Activated CD8-positive, alpha-beta memory T cell treated with anti-CD3 and anti-CD28 coated beads for 4 hours (primary cell): ENCODE measurements at places on chromosomes 3 and 15.

DNA sequence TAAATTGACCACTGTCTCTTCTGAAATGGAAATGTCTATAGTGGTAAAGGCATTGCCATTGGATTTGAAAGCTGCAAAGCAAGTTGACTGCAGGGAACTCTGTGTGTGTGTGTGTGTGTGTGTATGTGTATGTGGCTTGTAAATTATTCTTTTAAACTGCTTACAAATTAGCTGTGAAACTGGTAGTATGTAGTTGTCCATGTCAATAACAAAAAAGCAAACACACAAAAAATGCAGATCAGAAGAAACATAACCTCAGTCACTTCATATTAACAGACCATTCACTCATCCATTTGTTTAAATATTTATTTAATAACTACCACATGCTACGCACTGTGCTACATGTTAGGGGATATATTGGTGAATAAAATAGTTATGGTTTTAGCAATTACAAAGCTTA lies 837.7 kb downstream of the FHIT start:
- DNase-seq = no peak

- DNase-seq = no peak
Observed at GRCh38 chr3:115937054-115937453, 313.7 kb downstream of the GAP43 start.

- DNase-seq = no peak
Observed at GRCh38 chr3:72255791-72256559, 471.0 kb upstream of the PROK2 start.

DNA sequence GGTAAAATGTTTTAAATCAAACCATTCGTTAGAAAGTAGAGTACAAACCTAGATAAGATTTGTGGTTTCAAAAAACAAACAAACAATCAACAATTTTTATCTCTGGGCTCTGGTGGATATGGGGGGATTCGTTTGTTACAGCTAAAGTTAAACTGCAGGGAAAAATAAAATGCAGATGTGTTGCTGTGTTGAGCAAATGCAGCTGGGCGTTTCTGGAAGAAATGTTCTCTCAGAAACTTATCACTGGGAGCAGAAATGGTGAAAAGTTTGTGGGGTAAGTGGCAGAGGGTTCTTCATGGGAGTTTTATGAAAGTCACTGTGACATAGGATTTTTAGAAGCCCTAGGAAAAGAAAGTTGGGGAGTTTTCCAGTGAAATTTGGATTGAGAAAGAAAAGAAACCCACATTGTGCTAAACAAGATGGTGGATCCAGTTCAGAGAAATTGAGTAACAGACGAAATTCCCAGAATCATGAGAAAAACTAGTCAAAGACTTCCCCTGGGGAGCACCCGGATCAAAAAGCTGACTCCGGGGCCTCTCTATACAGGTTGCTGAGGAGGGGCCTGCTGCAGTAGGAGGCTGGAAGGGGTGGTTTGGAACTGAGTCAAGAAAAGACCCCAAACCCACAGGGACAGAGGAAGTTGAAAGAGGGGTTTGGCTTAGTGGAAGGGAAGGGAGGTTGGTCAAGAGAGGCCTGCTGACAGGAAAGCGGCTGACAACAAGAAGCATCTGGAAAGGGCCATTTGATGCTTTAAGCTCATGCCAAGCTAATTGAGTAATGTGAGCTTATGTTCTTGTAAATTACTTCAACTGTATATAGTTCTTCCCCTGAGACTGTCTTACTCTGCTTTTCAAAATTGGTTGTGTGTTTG lies 108.7 kb downstream of the RARB start:
- DNase-seq = no peak

GRCh38 chr3:177262396-177262795 lies 65.1 kb upstream of the TBL1XR1 start:
- no peak for DNase-seq

DNA sequence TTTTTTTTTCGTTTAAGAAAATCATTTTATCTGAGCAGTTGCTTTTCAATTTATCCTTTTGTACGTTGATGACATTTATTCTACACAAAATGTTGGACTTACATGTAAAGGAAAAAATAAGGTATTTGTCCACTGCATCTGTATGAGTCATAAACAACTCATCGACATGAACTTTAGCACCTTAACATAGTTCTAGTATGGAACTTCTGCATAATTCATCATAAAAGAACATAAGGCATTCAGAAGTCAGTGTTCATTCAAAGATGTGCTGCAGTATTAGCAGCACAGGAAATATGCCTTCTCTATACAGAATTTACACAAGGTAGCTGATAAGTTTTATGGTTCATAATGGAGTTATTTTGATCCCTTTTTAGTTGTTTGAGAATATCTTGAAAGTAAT lies 801.6 kb downstream of the CADM2 start:
- DNase-seq = no peak

- no peak for DNase-seq
Observed at GRCh38 chr3:53211706-53212702, 43.8 kb downstream of the TKT start.

DNA sequence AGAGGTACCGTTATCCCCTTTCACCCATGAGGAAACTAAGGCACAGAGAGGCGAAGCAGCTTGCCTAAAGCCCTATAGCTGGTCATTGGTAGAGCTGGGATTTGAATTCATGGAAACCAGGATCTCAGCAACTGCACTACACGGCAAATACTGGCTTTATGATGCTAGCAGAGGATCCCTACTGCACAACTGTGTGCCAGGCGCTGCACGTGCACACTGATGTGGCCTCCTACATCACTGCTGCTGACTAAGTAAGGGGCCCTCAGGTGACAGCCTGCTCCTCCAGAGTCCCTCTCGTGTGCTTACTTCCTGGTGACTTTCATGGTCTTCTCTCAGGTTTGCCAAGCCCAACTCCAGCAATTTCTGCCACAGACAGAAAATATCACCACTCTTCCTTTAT lies 3.4 kb upstream of the POLG start:
- no peak for DNase-seq

GRCh38 chr3:185280572-185281365 lies 26.9 kb upstream of the EHHADH start:
- DNase-seq = no peak

DNA sequence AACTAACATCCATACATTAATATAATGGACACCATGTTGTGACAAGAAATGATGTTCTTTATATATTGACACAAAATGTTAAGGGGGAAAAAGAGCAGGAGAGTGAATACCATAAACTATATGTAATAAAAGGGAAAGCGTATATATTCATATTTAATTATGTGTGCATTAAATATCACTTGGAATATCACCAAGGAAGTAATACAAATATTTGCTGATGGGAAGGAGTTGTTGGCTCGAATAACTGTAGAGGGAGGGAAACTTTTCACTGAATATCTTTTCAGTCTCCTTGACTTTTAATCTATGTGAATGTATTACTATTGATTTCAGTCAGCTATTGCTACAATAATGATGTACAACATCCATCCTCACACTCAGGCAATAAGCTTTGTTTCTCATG lies 167.0 kb upstream of the DPH6 start:
- DNase-seq = no peak

- no peak for DNase-seq
Observed at GRCh38 chr3:137692803-137693431, 71.2 kb upstream of the SOX14 start.

DNA sequence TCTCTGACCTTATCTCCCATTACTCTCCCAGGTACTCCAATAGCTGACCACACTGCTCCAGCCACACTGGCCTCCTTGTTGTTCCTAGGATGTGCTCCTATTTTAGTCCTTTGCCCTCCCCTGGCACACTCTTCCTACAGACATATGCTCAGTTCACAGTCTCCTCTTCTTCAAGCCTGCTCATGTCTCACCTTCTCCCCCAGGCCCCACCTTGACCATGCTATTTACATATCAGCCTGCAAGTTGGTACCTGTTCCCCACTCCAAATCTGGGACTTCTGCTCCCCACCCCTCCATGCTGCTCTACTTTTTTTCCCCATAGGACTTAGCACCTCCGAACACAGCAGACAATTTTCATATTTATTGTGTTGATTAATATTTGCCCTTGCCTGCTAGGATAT lies 84.9 kb upstream of the BCL6 start:
- no peak for DNase-seq

DNA sequence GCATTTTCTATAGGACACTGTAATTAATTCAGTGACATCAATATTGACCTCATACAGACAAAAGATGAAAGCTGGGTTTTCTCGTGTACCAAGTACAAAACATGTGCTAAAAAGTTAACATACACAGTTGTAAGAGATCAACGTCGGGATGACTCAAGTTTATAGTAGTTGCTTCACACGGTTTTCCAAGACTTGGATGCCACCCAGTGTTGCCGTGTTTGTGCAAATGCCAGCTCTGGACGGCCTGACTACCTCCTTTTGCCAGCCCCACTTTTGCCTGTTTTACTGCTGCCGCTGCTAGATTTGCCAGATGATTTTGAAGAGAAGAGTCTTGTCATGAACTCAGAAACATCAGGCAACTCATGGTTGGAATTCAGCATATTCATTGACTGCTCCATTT lies 17.6 kb downstream of the EMC7 start:
- no peak for DNase-seq

DNA sequence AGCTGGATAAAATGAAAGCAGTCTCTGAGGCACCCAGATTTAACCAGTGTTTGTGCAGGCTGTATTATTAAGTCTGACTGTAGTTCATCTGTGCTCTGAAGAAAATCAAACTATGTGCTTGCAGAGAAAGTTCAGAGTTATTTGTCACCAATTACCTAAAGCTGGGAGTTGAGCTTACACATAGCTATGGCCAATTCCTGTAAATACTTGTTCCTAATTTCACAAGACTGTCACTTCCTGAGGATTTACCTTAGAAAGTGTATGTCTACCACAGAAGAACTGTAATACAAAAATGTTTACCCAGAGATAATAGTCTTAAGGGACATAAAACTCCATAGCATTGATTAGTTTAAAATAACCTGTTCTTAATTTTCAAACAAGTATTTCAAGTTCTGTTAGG lies 628.4 kb upstream of the TGFBR2 start:
- DNase-seq = no peak

GRCh38 chr3:37072892-37073291 lies 79.6 kb downstream of the MLH1 start:
- DNase-seq = no peak

- no peak for DNase-seq
Observed at GRCh38 chr15:77612958-77613601, 19.6 kb downstream of the LINGO1 start.

DNA sequence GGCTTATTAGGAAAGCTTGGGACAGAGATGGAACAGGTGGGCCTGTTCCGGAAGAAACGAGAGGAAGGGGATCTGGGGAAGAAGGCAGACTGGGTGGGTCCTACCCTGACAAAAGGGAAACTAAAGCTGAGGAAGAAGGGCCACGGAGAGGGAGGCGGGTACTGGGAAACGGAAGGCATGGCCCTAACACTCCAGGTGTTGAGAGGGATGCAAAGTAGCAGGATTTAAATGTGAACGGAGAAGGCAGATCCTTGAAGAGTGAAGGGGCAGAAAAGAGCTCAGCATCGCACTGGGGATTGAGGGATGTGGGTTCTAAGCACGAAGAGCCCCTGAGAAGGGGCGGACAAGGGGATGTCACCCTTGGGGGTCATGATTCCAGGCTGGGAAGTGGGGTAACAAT lies 735 bp downstream of the STIMATE start:
- DNase-seq = no peak

DNA sequence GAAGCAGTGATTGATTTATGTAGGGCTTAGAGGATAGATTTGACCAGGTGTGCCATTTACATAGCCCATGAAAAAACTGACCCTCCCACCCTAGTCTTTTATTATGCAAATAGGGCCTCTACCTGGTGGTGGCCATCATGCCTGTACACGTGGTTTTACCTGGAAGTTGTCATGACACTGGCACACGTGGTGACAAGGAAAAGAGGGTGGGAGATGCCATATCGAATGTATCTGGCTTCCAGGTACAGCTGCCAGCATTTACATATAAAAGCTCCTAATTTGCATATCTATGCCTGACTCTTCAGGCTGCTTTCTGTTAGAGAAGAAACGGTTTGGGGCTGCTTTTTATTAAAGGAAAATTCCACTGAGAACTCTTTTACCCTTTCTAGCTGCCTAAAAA lies 35.0 kb upstream of the DNAJC13 start:
- DNase-seq = no peak

- no peak for DNase-seq
Observed at GRCh38 chr3:45365060-45365459, 23.3 kb upstream of the LARS2 start.

DNA sequence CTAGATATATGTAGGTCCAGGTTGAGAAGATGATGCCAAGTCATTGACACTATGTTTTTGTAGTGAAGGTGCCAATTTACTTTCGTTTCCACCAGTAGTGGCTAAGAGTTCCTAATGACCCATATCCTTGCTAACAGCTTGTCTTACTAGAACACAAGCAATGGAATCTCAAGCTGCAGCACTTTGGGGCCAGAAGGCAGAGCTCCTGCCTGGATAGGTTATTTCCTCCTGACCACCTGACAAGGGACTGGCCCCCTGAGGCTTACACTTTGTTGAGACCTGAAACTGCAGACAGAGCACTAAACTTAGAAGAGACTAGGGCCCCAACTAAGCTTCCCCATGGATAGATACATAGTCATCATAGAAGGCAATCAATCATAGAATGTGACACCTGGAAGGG lies 11.7 kb downstream of the ONECUT1 start:
- no peak for DNase-seq

- no peak for DNase-seq
Observed at GRCh38 chr3:59115364-59116232, 65.8 kb upstream of the CFAP20DC start.

DNA sequence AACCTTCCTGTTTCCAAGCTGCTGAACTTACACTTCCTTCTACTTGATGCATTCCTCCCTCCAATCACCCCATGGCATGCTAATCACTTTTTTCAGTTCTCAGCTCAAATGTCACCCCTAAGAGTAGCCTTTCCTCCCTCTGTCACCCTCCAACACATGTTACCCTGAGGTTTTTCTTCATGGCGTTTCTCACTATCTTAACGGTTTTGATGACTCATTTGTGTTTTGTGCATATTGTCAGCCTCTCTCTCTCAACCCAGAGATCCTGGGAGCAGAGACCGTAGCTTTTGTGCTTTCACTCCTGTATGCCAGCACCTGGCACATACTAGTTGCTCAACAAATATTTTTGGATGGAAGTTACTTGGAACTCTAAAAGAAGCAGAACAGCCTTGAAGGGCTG lies 24.5 kb downstream of the LRRC3B start:
- no peak for DNase-seq

DNA sequence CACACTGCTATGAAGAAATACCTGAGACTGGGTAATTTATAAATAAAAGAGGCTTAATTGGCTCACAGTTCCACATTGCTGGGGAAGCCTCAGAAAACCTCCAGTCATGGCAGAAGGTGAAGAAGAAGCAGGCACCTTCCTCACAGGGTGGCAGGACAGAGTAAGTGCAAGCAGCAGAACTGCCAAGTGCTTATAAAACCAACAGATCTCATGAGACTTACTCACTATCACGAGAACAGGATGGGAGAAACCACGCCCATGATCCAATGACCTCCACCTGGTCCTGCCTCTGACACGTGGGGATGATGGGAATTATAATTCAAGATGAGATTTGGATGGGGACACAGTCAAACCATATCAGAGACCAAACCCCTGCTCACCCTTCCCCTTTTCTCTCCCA lies 75.0 kb downstream of the TRIM69 start:
- DNase-seq = no peak
